ENCODE measurements at places on chromosomes 5 and 9.

DNA sequence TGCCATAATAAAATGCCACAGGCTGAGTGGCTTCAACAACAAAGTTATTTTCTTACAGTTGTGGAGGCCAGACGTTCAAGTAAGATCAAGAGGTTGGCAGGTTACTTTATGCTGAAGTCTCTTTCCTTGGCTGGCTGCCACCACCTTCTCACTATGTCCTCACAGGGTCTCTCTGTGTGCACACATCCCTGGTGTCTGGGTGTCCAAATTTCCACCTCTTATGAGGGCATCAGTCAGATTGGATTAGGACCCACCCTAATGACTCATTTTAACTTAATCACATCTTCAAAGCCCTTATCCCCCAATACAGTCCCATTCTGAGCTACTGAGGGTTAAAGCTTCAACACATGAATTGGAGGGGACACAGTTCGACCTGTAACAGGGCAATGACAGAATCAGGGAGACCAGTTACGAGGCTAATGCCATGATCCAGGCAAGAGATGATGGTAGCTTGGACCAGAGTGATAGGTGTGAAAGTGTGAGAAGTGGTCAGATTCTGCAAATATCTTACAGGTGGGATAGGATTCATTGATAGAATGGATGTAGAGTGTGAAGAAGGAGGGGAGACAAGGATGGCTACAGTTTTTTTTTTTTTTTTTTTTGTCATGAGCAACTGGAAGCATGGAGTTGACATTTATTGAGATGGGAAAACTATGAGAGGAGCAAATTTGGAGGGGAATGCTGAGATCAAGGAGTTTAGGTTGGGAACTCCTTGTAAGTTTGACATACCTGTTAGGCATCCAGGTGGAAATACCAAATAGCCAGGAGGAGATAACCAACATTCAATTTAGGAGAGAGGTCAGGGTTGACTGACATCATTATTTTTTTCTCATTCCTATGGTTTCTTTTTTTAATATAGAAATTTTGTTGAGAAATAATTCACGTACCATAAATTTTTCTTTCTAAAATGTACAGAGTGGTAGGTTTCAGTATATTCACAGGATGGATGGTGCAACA lies 39.6 kb upstream of the FGF1 start:
- DNase-seq: no peak

GRCh38 chr5:10674096-10674495 lies 86.9 kb downstream of the DAP start:
- DNase-seq: no peak

GRCh38 chr9:12813960-12814876 lies 39.4 kb downstream of the LURAP1L start:
- DNase-seq: peak; percentile 100

DNA sequence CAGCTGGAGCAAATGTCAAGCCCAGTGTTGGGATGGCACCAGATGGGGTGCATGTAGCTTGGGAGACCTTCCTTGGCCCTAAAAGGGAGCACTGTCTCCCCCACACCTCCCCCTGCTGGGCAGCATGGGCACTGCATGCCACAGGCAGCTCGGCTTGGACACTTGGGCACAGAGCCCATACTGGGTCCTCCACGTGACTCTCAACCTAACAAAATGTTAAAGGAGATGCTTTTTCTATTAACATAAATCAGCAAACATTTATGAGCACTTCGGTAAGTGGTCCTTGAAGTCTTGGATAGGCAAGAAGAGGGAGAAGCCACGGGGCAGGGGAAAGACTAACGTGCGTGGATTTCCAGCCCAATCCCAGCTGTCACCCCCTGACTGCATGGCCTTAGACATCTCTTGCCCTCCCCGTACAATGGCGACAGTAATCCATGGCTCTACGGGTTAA lies 23.9 kb upstream of the MAPK9 start:
- DNase-seq: no peak

DNA sequence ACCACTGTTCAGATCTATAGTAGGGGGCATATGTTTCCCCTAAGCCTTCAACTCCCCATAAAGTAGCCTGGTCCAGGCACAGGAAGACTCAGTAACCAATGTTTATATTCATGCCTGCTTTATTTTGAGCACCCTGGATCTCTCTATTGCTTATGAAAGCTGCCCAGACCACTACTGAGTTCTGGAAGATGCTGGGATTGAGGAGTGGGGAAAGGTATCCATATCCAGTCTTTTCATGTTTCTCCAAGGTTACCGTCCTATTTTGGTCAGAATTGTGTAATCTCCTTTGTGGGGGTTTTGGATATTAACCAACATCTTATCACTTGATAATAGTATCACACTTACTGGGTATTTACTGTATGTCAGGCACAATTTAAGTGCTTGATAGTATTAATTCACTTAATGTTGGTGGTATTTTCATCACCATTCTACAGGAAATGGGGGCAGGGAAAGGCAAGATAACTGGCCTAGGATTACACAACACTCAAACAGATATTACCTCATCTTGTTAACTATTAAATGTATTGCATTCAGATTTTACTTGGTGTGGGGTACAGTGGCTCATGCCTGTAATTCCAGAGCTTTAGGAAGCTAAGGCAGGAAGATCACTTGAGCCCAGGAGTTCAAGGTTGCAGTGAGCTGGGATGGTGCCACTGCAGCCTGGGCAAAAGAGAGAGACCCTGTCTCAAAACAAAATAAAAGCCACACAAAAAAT lies 36.3 kb downstream of the RUSC2 start:
- peak; percentile 70 for DNase-seq

All from fibroblast of skin of left quadriceps (primary cell).